ENCODE measurements at places on chromosomes 2 and 18.
A peak's percentile ranks its signal among the peaks of the same experiment; 100 is the strongest.

GRCh38 chr2:241965931-241966412 is 96.4 kb downstream of the RTP5 start:
- DNase-seq, result peak; percentile 43

GRCh38 chr18:76927223-76927725 is 104.9 kb downstream of the ZNF236 start:
- no peak for DNase-seq

DNA sequence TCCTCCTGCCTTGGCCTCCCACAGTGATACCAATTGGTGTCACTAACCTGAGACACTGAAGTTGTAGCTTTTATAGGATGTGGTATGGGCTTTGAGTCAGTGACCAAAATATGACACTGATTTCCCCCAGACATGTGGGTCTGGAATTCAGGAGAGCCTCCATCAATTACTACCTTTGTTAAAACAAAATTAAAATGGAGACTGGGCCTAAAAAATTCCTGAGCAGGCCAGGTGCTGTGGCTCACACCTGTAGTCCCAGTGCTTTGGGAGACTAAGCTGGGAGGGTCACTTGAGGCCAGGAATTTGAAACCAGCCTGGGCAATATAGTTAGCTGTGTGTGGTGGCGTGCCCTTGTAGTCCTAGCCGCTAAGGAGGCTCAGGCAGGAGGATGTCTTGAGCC is 36.9 kb upstream of the LIPG start:
- no peak for DNase-seq

GRCh38 chr2:20615466-20616241 is 35.2 kb downstream of the HS1BP3 start:
- DNase-seq, result no peak

- no peak for DNase-seq
These were observed 39.3 kb upstream of the GYPC start for GRCh38 chr2:126616606-126617069.

DNA sequence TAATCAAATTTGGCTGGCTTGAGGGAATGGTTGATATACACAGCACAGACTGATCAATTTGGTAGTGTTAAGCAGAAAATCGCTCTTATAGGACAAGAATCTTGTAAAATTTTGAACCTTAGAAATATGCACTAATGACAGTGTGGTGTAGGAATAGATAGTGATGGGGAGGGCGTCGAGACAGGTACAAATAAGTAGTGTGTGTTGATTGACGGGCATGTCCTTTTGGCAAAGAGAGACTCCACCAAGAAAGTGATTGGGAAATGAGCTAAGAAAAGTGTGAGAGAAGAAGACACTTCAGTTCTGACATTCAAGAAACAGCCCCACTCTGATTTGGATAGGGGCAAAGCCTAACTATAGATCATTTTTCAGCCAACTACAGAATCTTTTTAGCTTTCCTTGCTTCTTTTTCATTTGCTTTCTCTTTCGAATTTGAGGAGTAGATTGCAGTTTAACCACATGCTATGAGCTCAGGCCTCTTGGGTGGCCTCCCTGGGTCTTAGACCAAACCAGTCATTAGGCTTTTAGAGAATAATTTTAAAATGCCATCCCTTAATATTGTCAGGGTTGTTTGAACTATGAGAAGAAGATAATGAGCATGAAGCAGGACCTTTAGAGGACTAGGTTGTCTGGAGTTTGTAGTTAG is 127.1 kb downstream of the CERS6 start:
- DNase-seq, result no peak

DNA sequence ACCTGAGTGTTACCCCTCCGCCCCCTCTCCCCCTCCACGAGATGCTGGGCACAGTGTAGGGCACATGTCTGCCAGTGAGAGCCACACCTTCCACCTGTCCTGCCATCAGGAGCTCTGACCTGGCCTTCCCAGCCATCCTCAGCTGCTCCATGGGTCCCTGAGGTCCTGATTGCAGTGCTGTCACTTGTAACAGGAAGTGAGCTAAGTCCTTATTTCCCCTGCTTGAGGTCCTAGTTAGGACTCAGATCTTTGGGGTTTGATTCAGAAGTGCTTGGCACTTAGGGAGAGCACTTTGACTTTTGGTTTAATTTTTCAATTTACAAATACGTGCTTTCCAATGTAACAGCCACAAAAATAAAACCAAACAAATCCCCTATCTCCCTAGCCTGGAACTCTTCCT is 125.5 kb downstream of the WDSUB1 start:
- DNase-seq, result no peak
